ENCODE measurements at places on chromosomes 5 and 9.

DNA sequence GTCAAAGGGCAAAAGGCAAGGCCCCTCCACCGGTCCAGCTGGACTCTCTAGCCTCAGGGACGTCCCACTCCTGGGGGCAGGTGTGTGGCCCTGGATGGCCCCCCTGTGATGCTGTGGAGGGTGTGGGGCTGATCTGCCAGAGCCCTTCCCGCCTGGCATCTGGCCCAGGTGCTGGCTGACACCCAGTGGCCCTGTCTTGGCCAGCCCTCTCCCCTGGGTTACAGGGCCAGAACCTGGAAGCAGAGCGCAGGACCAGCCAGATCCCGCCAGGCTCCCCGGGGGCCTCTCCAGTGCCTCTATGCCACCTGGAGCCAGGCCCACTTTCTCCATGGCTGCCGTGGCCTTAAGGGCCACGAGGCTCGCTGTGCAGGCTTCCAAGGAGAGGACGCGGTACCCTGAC is 22.9 kb upstream of the SPATA31E1 start:
- DNase-seq: no peak

GRCh38 chr9:123925819-123926218 is 4.1 kb downstream of the DENND1A start:
- peak; percentile 30 for DNase-seq

DNA sequence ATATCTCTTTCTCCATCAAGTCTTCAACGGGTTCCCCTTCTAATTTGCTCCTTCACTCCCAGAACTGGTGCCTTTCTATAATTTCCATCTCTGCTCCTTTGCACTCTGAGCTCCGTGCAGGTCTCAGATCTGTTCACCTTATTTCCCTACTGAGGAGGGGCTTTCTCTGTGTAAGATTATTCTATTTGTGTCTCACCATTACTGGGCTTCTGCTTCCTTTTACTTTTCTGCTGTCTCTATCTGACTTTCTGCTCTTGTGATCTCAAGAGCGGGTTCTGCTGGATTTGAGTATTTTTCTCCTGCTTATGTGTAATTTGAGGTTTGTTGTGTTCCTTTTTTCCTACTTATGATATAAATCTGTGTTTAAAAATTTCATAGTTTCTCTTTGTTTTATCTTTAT is 117.5 kb downstream of the PCSK5 start:
- no peak for DNase-seq

DNA sequence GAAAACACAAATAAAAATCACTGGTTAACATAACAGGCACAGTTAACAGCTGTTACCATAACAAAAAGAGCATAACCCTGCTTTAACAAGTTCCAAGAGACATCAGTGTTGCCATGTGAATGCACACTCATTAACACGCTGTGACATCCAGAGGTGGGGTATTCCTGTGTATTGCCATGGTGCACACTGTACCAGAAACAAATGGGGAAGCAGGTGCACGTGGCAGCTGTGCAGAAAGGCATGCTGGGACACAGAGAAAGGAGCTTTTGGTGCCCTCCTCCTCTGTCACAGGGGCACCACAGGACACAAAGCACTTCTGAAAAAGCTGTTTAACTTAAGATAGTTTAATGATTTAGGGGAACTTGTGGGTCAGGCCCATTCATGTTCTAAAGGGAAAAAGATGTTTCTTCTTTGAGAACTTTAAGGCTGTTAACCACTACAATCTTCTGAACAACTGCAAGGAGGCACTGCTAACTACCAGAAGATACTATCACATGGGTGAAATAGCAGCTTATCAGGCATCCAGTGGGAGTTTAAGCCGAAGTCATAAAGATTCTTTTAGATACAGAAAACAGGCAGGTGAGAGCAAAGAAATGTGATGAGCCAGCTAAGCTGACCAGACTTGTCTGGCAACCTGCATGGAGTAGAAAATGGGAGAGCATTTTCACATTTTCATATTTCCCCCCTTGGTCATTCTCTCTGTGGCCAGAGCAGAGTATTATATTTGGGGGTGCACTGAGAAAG is 56.4 kb upstream of the GOLPH3 start:
- DNase-seq: no peak

- no peak for DNase-seq
Measured at GRCh38 chr9:129655696-129656095, 9.8 kb upstream of the PRRX2 start.

GRCh38 chr9:8599937-8600336 is 800.4 kb upstream of the DMAC1 start:
- DNase-seq: no peak

DNA sequence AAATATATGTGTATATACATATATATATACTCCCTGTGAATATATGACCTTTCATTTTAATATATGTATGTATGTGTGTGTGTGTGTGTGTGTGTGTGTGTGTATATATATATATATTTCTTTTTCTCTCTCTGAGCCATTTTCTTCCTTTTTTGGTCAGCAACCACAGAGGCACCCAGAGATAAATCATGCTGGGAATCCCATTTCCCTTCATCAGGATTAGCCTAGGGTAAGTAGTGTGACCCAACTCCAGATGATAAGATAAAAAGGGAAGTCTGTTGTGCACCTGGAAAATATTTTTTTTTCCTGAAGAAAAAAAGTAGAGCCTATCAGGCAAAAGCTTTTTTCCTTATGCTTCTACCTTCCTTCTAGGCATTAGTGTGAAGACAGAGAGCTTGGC is 25.4 kb upstream of the SUB1 start:
- DNase-seq: no peak

GRCh38 chr5:54761213-54761701 is 224.1 kb downstream of the ESM1 start:
- no peak for DNase-seq

DNA sequence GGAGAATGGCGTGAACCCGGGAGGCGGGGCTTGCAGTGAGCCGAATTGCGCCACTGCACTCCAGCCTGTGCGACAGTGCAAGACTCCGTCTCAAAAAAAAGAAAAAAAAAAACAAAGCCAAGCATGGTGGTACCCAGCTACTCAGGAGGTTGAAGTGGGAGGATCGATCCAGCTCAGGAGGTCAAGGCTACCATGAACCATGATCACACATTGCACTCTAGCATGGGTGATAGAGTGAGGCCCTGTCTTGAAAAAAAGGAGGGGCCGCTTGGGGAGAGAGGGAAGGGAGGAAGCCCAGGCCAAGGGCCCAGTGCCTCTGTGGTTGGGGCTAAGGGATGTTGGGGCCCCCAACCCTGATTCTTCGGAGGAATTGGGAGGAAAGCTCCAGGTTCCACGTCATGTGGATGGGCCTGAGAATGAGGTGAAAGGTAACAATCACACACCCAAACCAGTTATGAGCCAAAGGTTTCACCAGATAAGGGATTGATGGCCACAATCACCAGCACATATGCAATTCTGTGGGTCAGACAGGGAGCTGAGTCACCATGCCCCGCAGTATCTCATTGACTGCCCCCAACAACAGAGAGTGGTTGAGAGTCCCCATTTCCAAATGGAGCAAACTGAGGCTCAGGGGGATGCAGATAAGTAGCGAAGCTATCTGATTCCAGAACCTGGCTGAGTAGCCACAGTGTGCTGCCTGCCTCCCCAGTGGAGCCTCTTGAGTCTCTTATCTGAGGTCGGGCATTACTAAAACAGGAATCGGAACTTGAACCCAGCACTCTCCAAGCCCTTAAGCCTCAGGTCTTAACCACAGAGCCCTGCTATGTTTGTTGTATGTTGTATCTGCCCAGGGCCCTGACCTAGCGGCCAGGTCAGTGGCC is 20.5 kb downstream of the SWI5 start:
- DNase-seq: no peak

- peak; percentile 71 for DNase-seq
Measured at GRCh38 chr5:39714036-39714698, 289.4 kb upstream of the DAB2 start.

DNA sequence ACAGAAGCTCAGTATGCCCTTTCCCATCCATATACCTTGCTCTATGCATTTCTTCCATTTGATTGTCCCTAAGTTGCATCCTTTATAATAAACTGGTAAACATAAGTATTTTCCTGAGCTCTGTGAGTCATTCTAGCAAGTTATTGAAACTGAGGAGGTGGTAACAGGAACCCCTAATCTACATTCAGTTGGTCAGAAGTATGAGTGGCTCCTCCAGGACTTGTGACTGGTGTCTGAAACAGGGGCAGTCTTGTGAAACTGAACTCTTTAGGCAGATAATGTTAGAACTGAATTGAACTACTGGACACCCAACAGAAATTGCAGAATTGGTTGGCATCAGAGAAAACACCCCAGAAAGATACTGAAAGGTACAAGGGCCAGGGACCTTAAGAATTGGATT is 133.1 kb upstream of the POU5F2 start:
- DNase-seq: no peak

Measured in SW 1271 (cell line).